ENCODE measurements at places on chromosomes 1 and 21.

GRCh38 chr1:218711001-218711400, 365.9 kb downstream of the TGFB2 start:
- no peak for DNase-seq

GRCh38 chr21:16040601-16041000, 310.8 kb downstream of the USP25 start:
- no peak for DNase-seq

- no peak for DNase-seq
Measured at GRCh38 chr1:52523376-52523775, 29.5 kb downstream of the TUT4 start.

GRCh38 chr1:150708595-150708994, 11.6 kb upstream of the GOLPH3L start:
- no peak for DNase-seq

DNA sequence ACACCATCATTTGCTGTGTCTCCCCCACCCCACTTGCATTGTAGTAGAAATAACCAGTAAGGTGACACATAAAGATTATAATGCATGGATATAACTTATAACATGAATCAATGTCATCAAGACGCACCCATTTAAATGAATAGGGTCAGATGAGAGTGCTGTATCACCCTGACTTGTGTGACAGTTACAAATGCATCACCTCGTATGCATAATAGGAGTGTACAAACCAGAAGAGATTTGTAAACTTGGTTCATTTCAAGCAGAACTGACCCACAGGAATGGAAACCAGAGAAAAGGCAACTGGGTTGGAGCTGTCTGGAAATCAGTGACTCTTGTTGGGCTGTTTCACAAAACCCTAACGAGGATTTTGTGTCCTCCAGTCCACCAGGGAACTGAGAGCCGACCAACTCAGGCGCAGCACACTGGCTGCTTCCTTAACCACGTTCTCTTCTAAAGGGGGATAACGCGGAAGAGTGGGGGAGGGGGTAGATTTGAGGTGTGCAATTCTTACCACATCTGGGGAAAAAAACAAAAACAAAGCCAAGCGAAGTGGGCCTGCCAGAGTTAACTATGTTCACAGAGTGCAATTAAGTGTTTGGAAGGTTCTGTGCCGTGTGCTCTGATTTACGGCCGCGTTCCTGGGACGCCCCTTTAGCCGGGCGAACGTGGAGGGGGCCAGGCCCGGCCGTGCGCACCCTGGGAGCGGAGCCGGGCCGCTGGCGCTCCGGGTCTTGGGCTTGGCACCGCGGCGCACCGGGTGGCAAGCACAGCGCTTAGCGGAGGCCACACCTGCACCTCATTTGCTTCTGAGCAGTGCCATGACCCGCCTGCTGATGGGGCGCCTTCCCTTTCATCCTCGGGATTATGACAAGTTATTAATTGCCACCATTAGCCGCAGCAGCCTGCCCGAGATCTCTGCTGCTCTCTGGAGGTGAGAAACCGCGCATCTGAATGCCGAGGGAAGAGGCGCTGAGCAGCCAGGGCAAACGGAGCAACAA, 248.8 kb upstream of the FOXD3 start:
- peak; percentile 72 for DNase-seq

DNA sequence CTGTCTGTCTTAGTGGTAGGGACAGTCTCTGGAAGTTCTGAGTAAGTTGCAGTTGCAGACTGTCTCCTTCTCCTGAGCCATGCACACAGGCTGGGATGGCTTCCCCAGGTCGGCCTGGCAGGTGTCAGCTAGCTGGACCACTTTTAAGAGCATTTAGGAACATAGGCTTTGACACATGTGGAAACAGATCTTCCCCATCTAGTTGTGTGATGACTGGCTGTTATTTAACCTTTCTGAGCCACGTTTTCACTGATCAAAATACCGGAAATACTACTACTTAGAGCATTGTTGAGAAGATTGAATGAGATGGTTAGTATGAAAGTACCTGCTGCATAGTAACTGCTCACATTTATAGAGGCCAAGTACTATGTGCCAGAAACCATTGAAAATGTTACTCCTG, 6.2 kb upstream of the MAPKAPK2 start:
- no peak for DNase-seq

DNA sequence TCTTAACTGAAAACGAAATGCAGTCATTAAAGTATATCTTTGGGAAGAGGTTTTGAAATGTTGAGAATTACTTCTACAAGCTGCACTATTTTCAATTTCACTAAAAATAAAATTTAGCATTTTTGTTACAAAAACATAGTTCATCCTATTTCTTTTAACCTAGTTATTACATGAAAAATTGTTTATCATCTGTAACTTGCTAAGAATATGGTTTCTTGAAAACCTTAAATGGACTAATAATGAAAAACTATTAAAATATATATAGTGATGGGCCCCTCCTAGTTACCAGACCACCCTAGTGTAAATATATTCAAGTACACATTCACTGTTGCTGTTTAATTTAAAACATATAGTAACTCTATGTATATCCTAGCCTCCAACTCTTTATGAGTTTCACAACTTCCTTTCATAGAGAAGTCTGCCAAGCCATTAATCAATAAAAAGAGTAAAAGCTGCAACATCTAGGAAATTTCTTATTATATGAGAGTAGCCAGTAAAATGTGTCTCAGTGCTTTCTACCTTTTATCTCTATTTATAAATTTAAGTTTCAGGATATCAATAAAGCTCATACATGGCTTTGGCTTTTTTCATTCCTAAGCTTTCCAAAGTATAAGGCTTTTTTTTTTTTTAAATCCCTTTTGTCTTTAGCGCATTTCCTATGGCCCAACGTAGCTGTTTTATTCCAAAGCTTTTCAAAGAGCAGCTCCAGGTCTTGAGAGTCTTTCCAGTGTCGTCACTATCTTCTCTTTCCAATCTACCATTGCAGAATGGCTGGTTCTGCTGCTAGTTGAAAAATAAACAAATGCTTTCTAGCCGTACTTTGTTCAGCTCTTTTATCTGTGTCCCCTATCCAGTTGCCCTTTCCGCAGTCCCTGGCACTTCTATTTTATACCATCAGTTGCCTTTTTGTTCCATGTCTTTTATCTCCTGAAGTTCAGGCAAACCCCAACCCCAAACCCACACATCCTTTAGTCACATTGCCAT, 6.5 kb downstream of the IRF2BP2 start:
- no peak for DNase-seq

- DNase-seq, result no peak
Measured at GRCh38 chr1:145985502-145986439, 10.6 kb downstream of the TXNIP start.

GRCh38 chr1:86156566-86157455, at the start of gene COL24A1:
COL24A1 (minus strand) TSS chr1:86156772; CDS start chr1:86156396, 376 bp downstream.
- DNase-seq, result no peak

- no peak for DNase-seq
Measured at GRCh38 chr1:69139007-69139406, 428.7 kb upstream of the LRRC7 start.

DNA sequence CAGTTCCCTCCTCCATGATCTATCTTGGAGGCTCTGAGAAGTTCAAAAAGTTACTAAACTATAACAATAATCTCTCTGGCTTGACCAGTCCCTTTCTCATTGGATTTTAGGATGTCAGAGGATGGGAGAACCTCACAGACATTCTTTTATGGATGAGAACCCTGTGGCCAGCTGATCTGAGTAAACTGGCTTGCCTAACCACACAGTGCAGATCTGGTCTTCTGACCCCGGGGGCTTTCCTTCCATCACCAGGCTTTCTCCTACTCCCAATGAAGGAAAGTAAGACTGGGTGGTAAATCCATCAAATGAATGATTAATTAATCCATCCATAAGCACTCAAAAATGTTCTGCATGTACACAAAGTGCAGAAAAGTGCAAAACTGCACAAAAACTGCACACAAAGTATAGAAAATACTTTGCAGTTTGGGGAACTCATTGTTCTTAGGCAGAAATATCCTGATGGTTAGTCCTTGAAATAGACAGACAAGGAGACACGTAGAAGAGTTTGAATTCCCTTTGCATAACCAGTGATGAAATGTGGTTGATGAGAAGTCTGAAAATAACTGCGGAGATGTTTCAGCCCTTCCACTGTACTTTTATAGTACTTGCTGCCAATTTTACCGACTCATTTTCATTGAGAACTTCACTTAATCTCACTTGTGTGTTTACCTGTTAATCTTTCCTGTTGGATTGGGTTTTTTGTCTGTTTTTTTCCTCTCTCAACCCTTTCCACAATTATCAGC, 2.5 kb upstream of the F3 start:
- no peak for DNase-seq

GRCh38 chr1:60280819-60281218, 207.2 kb upstream of the C1orf87 start:
- DNase-seq, result no peak

GRCh38 chr1:207825719-207826556, 74.1 kb downstream of the CD46 start:
- DNase-seq, result no peak

DNA sequence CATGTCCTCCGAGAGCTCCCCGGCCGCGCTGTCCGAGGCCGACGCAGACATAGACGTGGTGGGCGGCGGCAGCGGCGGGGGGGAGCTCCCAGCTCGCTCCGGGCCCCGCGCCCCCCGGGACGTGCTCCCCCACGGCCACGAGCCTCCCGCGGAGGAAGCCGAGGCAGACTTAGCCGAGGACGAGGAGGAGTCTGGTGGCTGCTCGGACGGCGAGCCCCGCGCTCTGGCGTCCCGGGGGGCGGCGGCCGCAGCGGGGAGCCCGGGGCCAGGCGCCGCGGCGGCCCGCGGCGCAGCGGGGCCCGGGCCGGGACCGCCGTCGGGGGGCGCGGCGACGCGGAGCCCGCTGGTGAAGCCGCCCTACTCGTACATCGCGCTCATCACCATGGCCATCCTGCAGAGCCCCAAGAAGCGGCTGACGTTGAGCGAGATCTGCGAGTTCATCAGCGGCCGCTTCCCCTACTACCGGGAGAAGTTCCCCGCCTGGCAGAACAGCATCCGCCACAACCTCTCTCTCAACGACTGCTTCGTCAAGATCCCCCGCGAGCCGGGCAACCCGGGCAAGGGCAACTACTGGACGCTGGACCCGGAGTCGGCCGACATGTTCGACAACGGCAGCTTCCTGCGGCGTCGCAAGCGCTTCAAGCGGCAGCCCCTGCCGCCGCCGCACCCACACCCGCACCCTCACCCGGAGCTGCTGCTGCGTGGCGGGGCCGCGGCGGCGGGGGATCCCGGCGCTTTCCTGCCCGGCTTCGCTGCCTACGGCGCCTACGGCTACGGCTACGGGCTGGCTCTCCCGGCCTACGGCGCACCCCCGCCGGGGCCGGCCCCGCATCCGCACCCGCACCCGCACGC, 547 bp downstream of the FOXD2 start:
- no peak for DNase-seq

DNA sequence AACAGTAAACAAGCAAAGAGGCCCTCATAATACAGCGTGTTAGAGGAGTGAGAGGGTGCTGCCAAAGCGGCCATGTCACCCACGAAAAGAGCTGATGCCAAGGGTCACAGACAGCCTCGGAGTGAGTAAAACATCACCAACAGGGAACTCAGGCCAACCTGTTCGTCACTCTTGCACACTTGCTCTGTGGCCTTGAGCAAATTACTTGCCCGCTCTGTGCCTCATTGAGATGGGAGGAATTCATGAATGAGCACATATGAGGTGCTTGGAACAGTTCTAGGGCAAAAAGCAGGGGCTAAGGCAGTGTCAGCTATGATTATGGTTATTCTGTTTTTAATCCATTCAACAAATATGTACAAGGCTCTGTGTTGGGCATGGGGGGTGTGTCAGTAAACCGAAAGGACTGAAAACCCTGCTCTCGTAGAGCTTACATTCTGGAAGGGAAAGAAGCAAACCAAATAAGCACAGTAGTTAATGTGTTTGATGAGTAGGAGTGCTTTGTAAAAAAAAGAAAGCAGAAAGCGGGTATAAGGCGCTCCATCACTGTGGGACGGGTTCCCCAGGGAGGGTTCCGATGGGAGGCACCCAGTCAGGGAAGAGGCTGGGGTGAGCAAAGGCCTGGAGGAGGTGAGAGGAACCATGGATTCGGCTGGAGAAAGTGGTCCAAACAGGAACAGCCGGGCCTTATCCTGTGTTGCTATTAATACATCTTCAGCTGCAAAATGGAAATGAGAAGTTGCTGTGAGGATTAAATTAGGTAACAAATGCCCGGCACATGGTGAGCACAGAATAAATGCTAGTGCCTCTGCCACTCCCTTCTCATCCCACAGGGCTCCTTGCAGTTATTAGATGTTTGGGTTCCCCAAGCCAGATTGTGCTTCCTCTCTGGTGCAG, 39.5 kb upstream of the RD3 start:
- no peak for DNase-seq

DNA sequence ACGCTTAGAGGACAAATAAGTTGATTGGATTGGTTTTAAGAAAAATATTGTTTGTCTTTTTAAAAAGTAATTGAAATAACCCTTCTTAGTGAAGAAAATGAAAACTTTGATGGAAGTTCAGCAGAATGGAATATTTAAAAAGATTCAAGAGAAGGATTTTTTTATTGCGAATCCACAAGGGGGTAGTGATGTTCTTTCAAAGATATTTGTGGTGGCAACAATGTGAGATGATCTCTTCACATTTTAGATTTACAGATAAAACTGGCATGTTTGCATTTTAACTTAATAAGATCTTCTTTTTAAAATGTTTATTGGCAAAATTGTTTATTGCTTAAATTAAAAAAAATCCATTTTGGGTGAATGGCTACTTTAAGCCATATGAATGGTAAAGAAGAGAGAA, 8.9 kb downstream of the CAMTA1 start:
- no peak for DNase-seq

DNA sequence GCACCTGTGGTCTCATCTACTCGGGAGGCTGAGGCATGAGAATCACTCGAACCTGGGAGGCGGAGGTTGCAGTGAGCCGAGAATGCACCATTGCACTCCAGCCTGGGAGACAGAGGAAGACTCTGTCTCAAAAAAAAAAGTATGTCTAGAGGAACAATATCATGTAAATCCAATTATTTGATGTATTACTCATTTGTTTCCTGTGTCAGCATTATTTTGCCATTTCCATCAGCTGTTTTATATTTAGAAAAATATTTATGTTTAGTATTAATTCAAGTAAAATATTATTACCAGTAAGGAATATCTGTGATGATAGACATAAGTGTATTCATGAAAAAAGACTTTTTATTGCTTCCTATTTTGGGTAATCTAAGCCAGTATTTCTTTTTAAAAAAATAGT, 13.0 kb downstream of the TDRKH start:
- DNase-seq, result no peak

DNA sequence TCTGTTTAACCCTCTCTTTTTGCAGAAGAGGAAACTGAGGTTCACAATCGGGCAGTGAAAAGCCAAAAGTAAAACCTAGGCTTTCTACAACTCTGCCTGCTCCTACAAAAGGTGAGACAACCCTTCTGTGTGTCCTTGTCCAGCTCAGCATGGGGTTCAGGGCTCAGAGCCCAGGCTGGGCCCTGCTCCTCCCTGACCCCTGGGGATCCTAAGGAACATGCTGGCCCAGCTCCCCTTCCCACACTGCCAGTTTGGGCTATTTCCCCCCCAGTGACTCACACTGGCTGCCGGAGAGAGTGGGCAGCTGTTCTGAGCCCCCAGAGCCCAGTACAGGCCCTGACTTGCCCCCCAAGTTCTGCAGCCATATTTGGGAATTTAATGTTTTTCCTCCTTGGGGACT, 8.9 kb downstream of the FAM229A start:
- DNase-seq, result no peak

GRCh38 chr1:87335175-87335884, 6.7 kb downstream of the LMO4 start:
- DNase-seq, result no peak

GRCh38 chr1:178362747-178363146, 134.0 kb downstream of the CLEC20A start:
- DNase-seq, result no peak

GRCh38 chr1:42713293-42713692, 26.7 kb downstream of the CLDN19 start:
- no peak for DNase-seq
